ENCODE measurements at places on chromosomes 11 and 22.

GRCh38 chr11:134560566-134561330 is 148.7 kb upstream of the B3GAT1 start:
- no peak for DNase-seq

GRCh38 chr11:9955391-9955790 is 291.5 kb downstream of the SWAP70 start:
- no peak for DNase-seq

DNA sequence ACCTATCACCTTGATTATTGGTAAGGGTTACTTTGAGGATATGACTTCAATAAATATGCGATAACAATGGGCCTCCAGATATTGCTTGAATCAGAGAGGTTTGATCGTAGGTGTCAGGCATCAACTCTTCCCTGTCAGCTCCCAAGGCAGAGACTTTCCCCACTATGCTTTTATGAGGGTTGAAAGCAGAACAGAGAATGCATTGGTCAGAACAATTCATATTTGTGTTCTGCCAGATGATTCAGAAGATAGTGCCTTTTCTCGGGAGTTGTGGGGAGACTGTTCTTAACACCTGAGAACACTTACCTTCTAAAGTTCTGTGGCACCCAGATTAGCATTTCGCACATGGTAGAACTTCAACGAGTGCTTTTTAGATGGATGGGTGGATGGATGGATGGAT is 386.3 kb upstream of the CADM1 start:
- DNase-seq: no peak

- peak; percentile 64 for DNase-seq
These were observed 14.3 kb downstream of the DGKZ start for GRCh38 chr11:46361283-46362155.

GRCh38 chr11:15830741-15831428 is 525.5 kb downstream of the SOX6 start:
- DNase-seq: no peak

Data from naive thymus-derived CD8-positive, alpha-beta T cell (primary cell).